ENCODE measurements at places on chromosomes 4 and X. TPM values are rescaled to one million over a fixed set of nuclear protein-coding genes. Genes with fewer than 3 reads are reported as not detected.
A peak's percentile ranks its signal among the peaks of the same experiment; 100 is the strongest.

GRCh38 chr4:169342159-169342860 lies 71.6 kb upstream of the SH3RF1 start:
- H3K27me3 ChIP-seq = no peaks in the 10 kb centered on the region
- no peak overlapping the region for H3K4me3 ChIP-seq
- H3K4me1 ChIP-seq = no peaks in the 10 kb centered on the region
- no peaks in the 10 kb centered on the region for H3K36me3 ChIP-seq
- no peak for DNase-seq
- H3K27ac ChIP-seq = no peak overlapping the region

DNA sequence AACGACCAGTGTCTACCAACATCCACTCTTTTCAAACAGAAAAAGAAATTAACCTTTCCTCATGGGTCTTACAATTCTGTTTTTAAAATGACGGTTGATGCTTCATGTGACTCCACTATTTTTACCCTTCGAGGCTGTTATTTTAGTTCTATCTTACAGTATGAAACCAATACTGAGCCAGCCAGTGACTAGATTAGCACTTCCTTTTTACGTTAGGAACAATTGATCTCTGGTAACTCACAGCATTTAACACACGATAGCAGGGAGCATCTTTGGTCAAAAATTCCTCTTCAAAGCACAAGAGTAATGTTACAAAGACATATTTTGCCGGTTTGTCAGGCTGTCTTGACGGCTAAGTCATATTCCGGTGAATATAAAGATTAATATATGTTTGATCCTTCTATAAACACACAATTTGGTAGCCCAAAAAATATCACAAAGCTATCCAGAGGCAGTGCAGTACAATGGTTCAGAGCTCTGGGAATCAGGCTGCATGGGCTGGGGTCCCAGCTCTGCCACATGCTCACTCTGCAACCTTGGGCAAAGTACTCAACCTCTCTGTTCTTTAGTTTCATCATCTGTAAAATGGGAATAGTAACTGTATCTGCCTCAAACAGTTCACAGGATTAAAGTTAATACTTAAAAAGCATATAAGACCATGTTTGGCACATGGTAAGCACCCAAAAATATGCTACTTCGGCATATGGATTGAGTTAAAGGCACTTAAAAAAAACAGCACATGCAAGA lies 62.9 kb upstream of the TXK start:
- H3K36me3 ChIP-seq = no peaks in the 10 kb centered on the region
- no peak overlapping the region for H3K27ac ChIP-seq
- no peak for DNase-seq
- H3K27me3 ChIP-seq = no peaks in the 10 kb centered on the region

DNA sequence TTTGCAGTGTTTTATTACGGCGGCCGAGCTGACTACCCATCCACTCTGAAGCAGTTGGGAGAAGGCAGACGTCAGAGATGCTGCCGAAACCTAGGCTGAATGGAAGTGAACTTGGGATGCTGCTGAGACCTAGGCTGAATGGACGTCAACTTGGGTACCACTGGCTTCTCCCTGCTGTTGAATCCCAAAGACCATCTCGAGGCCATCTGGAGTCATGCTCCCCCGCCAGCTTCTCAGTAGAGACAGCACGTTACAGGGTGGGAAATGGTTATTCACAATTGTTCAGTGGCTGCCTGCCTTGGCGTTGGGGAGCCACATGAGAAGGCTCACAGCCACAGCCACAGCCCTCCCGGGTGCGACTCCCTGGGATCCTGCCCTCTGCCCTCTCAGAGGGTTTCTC lies 40.9 kb downstream of the P2RY8 start:
- no peak for DNase-seq
- H3K27ac ChIP-seq = no peak overlapping the region
- H3K4me3 ChIP-seq = no peak overlapping the region

GRCh38 chr4:38400946-38401345 lies 263.1 kb upstream of the KLF3 start:
- H3K27ac ChIP-seq = no peak overlapping the region
- H3K4me3 ChIP-seq = no peak overlapping the region
- H3K27me3 ChIP-seq = no peaks in the 10 kb centered on the region
- H3K36me3 ChIP-seq = no peaks in the 10 kb centered on the region

SHROOM4 gene
- polyA plus RNA-seq = 1.9 TPM

DNA sequence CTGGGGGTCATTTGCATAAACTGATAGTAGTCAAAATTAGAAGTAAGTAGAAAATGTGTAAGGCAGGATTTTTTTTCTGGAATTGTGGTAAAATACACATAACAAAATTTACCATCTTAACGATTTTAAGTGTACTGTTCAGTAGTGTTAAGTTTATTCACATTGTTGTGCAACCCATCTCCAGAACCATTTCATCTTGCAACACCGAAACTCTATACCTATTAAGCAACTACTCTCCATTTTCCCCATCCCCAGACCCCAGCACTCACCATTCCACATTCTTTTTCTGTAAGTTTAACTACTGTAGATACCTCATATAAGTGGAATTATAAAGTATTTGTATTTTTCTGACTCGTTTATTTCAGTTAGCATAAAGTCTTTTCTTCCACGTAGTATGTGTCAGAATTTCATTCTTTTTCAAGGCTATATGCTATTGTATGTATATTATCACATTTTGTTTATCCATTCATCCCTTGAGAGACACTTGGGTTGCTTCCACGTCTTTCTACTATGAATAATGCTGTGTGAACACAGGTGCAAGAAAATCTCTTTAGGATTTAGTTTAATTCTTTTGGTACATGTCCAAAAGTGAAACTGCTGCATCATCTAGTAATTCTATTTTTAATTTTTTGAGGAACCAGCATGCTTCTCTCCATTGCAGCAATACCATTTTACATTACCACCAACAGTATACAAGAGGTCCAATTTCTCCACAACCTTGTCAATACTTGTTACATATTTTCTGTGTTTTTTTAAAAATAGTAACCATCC lies 39.1 kb upstream of the NSUN7 start:
- no peak overlapping the region for H3K27ac ChIP-seq
- DNase-seq = no peak
- no peaks in the 10 kb centered on the region for H3K4me1 ChIP-seq
- no peak overlapping the region for H3K4me3 ChIP-seq

GRCh38 chrX:39841604-39842003 lies 256.2 kb downstream of the BCOR start:
- no peak overlapping the region for H3K4me3 ChIP-seq
- no peaks in the 10 kb centered on the region for H3K4me1 ChIP-seq
- no peak overlapping the region for H3K27ac ChIP-seq

- H3K4me1 ChIP-seq = no peaks in the 10 kb centered on the region
- DNase-seq = peak; percentile 78
- H3K36me3 ChIP-seq = no peaks in the 10 kb centered on the region
- no peaks in the 10 kb centered on the region for H3K27me3 ChIP-seq
- no peak overlapping the region for H3K4me3 ChIP-seq
- no peak overlapping the region for H3K27ac ChIP-seq
Observed at GRCh38 chr4:51831133-51831532, 11.8 kb upstream of the DCUN1D4 start.

GRCh38 chrX:154840856-154841255 lies 6.4 kb upstream of the SMIM9 start:
- no peak overlapping the region for H3K27ac ChIP-seq
- DNase-seq = no peak
- H3K4me1 ChIP-seq = no peaks in the 10 kb centered on the region

- H3K27me3 ChIP-seq = no peaks in the 10 kb centered on the region
- DNase-seq = no peak
- H3K27ac ChIP-seq = no peak overlapping the region
- H3K36me3 ChIP-seq = no peaks in the 10 kb centered on the region
- no peaks in the 10 kb centered on the region for H3K4me1 ChIP-seq
- H3K4me3 ChIP-seq = no peak overlapping the region
Observed at GRCh38 chrX:87663421-87663820, 145.8 kb downstream of the KLHL4 start.

HS6ST2 gene
- polyA plus RNA-seq = 3.7 TPM

DNA sequence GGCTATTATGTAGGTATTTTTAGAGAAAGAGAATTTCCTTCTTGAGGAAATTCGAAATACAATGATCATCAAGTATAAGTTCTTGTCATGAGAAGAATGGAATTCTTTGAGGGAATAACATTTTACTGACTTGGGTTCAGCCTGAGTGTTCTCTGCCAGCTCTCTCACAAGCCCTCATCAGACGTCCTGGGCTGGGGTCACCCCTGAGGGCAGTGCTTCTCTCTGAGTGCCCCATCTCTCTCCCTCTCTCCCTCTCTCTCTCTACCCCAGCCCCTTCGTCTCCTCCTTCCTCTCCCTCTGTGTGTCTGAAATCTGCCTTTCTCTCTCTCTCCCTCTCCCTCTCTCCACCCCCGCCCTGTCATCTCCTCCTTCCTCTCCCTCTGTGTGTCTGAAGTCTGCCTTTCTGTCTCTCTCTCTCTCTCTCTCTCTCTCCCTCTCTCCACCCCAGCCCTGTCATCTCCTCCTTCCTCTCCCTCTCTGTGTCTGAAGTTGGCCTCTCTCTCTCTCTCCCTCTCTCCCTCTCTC lies 241.7 kb upstream of the PSAPL1 start:
- DNase-seq = no peak
- H3K27me3 ChIP-seq = no peaks in the 10 kb centered on the region
- H3K4me3 ChIP-seq = no peak overlapping the region
- no peaks in the 10 kb centered on the region for H3K36me3 ChIP-seq

ATOH1 gene
- not detected for polyA plus RNA-seq

ARMCX1 gene
- polyA plus RNA-seq = 14.3 TPM

DNA sequence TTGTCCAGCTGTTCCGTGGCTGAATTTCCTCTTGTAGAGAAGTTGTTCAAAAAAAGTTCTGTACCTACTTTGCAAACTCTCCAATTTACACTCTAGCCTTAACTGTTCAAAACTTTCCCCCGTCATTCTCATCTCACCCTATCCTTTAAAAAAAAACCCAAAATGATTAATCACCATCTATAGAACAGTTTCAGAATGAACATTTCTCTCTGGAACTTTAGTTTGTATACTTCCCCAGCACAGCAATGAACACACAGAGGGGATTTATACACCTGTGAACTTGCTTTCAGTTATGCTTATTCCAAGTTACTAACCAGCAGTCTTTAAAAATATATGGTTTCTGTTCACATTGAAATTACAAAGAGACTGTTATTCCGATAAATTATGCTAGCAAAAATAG lies 1.2 kb downstream of the GEMIN8 start:
- H3K27ac ChIP-seq = peak overlapping the region; percentile 70
- no peak for DNase-seq
- H3K4me1 ChIP-seq = no peaks in the 10 kb centered on the region
- H3K4me3 ChIP-seq = no peak overlapping the region
- H3K27me3 ChIP-seq = no peaks in the 10 kb centered on the region
